NCI-H2081 treated with DMSO at 0.1 percent for 48 hours (cell line): ENCODE measurements at places on chromosomes 11 and 22.
A peak's percentile ranks its signal among the peaks of the same experiment; 100 is the strongest.

DNA sequence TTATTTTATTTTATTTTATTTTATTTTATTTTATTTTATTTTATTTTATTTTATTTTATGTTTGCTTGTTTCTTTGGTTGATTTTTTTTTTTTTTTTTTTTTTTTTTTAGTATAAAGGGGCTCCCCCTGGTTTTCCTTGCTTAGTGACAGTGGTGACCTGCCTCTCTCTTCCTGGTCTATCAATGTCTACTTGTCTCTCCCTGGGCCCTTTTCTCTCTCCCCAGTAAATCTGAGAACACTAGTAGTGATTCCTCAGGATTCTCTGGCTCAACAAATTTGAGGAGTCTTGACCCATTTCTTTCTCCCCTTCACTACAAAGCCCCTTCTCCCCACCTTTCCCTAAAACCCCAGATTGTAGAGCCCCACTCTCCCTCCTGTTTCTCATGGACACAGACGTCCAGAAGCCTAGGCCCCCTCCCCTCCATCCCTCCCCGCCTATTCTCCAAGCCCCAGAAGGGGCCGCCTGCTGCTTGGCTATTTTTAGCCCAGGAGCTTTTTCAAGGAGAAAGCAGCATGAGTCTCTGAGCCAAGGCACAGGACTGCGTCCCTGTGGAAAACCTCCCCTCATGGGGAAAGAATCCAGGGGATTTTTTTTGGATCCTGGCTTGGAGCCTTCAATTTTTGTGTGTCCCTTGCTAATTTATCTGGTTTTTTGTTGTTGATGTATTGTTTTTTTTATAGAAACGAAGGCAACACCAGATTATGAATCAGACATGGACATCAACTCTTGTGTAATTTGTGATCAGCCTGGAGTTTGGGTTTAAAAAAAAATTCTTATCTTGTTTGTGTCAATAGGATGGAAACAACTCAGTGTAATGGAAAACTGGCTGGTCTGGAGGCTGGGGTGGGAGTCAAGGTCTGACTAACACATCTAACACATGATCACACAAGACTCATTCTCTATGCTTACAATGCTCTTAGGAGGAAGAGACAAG lies 17.5 kb upstream of the ACCSL start:
- no peak for DNase-seq

- no peak for DNase-seq
These were observed 24.6 kb downstream of the ATG16L2 start for GRCh38 chr11:72838691-72839305.

- no peak for DNase-seq
These were observed 141.0 kb downstream of the LARGE1 start for GRCh38 chr22:33779243-33779642.

- DNase-seq, result no peak
These were observed 38.8 kb upstream of the CHRNA10 start for GRCh38 chr11:3709977-3710376.

DNA sequence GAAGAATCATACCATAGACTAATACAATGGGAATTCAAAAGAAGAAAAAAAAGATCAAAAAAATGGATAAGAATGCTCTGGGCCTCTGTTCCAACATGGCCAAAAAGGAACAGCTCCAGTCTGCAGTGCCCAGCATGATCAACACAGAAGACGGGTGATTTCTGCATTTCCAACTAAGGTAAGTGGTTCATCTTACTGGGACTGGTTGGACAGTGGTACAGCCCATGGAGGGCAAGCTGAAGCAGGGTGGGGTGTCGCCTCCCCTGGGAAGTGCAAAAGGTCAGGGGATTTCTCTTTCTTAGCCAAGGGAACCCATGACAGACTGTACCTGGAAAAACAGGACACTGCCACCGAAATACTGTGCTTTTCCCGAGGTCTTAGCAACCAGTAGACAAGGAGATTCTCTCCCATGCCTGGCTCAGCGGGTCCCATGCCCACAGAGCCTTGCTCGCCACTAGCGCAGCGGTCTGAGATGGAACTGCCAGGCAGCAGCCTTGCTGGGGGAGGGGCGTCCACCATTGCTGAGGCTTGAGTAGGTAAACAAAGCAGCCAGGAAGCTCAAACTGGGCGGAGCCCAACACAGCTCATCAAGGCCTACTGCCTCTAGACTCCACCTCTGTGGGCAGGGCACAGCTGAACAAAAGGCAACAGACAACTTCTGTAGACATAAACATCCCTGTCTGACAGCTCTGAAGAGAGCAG lies 428.4 kb downstream of the MN1 start:
- DNase-seq, result no peak

DNA sequence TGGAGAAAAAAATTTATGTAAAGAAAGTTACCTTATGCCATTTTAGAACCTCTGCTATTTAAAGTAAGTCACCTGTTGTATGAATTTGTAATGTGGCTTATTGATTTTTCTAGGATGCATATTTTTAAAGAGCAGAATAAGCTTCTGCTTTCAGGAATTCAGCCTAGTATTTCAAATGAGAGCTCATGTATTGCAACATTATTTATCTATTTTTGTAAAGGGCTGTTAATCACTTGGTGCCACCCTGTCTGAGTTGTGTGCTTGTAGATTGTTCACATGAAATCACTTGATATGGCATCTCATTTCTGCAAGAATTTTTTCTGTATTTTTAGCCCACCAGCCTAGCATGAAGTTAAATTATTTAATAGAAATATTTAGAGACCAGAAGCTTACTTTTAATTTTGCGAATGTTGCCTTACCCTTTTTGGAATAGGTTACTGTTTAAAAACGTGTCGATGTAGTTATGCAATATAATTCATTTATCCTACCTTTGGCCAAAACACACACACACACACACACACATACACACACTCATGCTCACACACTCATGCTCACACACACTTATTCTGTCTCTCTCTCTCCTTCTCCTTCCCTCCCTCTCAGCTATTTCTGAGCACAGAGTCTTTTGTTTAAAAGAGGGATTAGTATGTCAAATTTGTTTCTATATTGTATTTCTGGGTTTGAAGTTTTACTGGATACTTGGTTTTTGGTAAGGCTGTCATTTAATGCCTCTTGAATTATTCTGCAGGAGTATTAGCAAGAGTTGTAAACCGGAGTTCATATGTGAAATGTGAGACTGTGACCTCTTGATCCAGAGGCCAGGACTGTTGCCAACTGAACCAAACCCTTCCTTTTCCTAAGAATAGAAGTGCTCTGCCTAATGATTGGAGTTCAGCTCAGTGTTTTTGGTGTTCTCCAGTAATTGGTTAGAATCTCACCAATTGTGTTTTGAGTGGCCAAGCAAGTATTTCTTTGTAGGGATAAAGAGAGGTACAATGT lies 34.4 kb downstream of the YAP1 start:
- DNase-seq, result no peak

DNA sequence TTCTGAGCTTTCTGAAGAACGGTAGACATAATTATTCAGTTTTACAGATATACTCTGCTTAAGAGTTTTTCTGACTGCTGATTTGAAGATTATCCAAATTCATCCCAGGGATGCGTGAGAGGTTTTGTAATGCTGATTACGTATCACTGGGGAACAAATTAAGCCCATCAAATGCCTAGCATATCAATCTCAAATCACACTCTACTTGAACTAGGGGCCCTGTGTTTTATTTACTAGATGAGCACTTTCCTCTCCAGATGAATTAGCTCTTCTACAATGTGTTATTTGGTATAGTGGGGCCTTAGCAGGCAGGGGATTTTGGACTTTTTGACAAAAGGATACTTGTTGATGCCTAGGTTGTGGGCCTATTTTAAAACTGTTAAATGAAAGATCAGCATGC lies 177.9 kb downstream of the JRKL start:
- no peak for DNase-seq

DNA sequence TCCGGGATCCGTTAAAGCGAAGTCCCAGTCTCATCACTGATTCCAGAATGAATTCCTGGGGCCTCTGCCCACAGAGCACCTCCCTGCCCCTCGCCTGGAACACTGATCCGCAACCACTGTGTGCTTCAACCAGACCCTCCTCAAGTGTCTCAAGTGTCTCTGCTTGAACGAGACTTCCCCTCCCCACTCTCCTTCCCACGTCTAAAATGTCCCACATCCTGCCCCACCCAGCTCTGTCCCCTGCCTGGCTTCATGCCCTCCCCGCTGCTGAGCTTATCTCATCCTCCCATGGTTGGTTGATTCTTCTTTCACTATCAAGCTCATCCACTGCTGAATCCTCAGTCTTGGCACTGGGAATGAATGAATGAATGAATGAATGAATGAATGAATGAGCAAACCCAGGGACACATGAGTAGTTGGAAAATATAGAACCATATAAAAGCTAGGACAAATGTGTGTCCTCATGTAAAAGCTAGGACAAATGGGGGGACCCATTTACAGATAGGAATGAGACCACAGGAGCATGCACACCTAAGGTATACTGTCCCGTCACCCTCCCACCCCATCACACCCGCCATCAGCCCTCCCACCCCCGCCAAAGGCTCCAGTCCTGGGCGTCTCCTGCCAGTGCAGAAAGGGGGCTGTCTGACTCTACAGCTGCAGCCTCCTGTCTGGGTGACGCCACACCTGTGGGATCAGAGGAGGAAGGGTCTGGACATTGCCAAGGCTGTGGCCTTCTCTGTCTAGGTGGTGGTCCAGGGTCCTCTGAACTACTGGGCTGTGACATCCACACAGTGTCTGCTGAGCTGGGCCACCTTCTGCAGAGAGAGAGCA lies 71.4 kb upstream of the LINC01488 start:
- DNase-seq, result no peak

GRCh38 chr11:130023204-130023603 lies 20.6 kb upstream of the PRDM10 start:
- no peak for DNase-seq

GRCh38 chr11:96185220-96185768 lies 157.7 kb downstream of the MAML2 start:
- no peak for DNase-seq

GRCh38 chr22:47750086-47750485 lies 987.6 kb downstream of the TBC1D22A start:
- DNase-seq, result no peak

- no peak for DNase-seq
These were observed 263.2 kb downstream of the DCDC1 start for GRCh38 chr11:31106326-31106725.

DNA sequence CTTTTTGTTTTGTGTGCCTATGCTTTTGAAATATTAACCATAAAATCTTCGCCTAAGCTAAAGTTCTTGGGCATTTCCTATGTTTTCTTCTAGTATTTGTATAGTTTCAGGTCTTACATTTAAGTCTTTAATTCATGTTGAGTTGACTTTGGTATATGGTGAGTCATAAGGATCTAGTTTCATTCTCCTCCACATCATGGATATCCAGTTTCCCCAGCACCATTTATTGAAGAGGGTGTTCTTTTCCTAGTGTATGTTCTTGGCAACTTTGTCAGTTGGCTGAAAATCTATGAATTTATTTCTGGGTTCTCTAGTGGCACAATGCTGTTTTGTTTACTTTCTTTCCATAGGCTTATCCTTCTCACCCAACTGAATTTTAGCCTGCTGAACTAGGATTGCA lies 49.0 kb downstream of the CTSC start:
- DNase-seq, result no peak

DNA sequence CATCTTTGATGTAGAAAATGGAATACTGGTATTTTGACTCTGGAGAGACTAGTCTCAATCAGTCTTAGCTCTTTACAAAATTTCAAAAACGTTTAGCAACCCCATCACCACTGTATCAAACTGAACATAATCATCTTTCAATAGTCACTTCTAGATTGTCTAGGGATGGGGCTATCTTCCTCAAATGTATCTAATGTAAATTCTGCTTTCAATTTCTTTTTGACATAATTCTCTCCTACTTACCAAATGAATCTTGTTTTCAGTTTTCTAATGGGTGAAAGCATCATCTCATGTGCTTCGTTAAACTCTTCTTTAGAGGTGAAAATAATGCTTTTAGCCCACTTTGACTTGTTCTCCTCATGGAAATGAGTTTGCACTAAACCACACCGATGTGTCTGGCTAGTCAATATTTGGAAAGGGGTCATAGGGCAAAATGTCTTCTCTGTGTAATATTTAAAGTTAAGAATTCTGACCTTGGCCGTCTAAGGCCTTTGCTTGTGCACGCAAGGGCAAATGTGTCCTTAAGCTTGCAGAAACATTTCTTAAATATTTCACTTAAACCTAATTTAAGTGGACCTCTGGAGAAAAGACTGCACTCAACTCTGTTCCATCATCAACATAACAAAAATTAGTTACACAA lies 5.2 kb downstream of the SIK3 start:
- DNase-seq, result no peak

GRCh38 chr11:123103326-123103980 lies 41.5 kb upstream of the HSPA8 start:
- DNase-seq, result peak; percentile 93

- no peak for DNase-seq
These were observed 11.7 kb downstream of the APIP start for GRCh38 chr11:34904421-34904955.

DNA sequence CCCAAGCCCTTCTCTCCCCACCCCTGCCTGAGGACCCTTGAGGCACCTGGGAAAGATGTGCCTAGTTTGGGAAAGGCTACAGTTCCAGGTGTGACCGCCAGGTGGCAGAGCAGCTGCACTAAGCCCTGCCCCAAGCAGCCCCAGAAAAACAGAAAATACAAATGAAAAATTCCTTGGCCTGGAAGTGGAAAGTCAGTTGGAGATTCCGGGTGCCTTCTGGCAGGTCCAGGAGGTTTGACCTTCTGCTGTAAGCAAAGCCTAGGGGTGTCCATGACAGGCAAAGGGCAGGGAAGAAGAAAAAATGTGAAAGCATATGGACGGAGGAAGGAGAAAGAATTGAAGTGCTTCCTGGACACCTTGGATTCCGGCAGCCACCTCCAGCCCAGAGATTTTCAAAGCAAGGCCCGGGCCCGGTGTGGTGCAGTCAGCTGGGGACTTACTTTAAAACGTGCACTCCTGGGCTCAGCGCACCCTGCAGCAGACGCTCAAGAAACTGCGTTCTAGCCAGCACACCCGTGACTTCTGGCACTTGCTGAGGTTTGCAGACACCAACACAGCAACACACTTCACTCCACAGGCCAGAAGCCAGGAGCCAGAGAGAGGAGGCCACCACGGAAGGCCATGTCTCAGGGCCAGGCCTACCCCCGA lies 37.3 kb upstream of the SLC22A12 start:
- no peak for DNase-seq

DNA sequence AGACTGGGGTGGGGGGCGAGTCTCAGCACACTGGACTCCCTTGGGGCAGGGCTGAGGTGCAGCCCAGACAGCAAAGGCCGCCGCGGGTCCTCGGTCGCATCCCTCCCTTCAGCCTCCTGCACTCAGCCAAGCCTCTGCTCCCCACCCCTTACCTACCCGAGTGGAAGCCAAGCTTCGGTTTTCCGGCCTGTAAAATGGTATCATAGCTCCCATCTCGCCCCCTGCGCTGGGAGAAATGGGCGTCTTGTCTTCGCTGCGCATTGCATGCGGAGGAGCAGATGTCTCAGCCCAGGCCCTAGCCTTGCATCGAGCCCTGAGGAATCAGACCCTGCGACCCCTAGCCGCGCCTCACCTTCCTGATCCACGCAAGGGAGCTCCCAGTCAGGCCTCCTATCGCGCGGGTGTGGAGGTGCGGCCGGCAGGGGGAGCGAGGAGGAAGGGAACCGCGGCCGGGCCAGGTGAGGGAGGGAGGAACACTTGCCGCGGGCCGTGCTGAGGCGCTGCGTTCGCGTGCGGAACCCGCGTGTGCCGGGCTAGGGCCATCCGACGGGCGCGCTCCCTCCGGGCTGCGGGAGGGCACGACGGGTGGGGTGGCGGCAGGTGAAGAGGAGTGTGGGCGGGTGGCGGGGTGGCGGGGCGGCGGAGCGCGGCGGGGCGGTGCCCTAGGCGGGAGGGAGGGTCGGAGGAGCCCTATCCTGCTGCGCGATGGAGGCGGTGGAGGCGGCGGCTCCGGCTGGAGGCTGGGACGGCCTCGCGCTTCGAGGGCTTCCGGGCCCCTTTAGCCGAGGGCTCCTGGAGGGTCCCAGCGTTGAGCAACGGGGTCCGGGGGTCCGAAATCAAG lies 4.1 kb upstream of the TBX1 start:
- DNase-seq, result no peak
